ENCODE measurements at places on chromosomes 13 and 19. TPM values are rescaled to one million over a fixed set of nuclear protein-coding genes. Genes with fewer than 3 reads are reported as not detected.

Gene KCNC3
- 17.6 TPM for total RNA-seq

Gene LRRC8E
- not detected for total RNA-seq

Gene ACP7
- total RNA-seq = not detected

Gene ZNF581
- 26.6 TPM for total RNA-seq

Gene KLK10
- total RNA-seq = not detected

Gene HRC
- not detected for total RNA-seq

Gene PRR20E
- total RNA-seq = not detected

Gene VSTM2B
- total RNA-seq = not detected

Gene ONECUT3
- not detected for total RNA-seq

Gene DLL3
- total RNA-seq = 1.6 TPM

Gene LGALS14
- total RNA-seq = not detected

Gene RGL3
- total RNA-seq = not detected

- no peak for DNase-seq
Observed at GRCh38 chr13:45292176-45292575, 48.8 kb downstream of the TPT1 start.

- DNase-seq = no peak
Observed at GRCh38 chr13:108483981-108484380, 145.4 kb upstream of the MYO16 start.

GRCh38 chr19:10152100-10152499, 32.4 kb upstream of the EIF3G start:
- DNase-seq = no peak

- no peak for DNase-seq
Observed at GRCh38 chr13:113731192-113732175, 27.5 kb upstream of the TMEM255B start.

GRCh38 chr13:25249001-25249543, 38.2 kb downstream of the MTMR6 start:
- no peak for DNase-seq

- no peak for DNase-seq
Observed at GRCh38 chr13:59492030-59492636, 671.6 kb downstream of the DIAPH3 start.

- no peak for DNase-seq
Observed at GRCh38 chr19:45049073-45049736, 10.4 kb downstream of the CLASRP start.

DNA sequence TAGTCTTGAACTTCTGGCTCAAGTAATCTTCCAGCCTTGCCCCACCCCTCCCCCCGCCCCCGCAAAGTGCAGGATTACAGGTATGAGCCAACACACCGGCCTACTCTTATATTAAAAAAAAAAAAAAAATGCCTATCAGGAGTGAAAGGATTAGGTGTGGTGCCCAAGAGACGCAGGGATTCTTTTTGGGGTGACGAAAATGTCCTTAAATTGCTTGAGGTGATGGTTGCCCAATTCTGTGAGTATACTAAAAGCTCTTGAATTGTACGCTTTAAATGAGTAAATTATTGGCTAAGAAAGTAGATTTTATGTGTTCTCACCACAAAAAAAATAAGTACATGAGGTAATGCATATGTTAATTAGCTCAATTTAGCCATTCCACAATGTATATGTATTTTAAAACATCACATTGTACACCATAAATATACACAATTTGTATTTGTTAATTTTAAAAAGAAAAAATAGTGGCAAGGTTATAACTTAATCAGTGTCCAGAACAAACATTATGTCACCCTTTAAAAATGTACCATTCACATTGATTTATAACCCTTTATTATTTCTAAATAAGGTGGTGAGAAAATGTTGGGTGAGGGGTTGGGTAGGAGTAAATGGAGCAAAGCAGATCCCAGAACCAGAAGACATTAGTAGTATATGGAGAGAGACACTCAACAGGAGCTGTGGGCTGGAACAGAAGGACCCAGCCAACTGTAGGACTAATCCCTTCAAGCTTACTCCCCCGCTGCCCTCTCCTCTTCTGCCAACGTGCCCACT, 3.9 kb downstream of the IGSF23 start:
- no peak for DNase-seq

DNA sequence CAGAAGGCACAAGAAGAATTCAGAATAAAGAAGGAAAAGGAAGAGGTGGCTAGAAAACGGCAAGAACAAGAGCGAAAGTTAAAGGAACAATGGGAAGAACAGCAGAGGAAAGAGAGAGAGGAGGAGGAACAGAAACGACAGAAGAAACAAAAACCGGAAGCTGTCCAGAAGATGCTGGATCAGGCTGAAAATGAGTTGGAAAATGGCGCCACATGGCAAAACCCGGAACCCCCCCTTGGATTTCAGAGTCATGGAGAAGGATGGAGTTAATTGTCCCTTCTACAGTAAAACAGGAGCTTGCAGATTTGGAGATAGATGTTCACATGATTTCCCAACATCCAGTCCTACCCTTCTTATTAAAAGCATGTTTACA, 6.7 kb downstream of the CD209 start:
- no peak for DNase-seq

DNA sequence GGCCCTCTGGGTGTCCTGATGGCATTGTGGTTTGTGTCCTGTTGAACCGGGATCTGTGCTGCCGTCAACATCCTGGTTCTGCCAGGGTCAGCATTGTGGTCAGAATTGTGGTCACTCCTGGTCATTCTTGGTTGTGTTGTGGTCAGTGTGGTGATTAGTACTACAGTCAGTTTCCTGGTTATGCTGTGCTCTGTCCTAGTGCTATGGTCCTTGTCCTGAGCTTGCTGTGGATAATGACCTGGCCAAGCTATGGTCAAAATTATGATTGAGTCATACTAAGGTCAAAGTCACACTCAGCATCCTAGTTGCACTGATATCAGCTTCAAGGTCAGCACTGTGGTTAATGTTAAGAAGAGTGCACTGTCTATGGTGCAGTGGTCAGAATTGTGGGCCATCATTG, 4.5 kb upstream of the OLFM2 start:
- no peak for DNase-seq

DNA sequence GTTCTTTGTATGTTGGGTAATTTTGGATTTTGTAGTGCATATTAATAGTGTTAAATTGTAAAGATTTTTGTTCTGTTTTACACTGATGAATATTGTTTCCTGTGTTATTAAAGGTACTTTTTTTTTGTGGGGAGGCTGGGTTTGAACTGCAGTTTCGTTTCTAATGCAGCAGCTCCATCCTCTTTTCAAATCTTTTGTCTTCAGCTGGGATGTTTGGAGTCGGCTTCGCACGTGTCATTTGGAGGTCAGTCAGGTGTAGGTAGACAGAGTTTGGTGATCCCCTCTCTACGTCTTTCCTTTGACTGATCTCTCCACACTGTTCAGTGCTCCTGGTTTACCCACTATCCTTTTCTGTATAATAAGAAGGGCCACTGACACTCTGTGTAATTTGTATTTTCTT, 30.3 kb downstream of the TDRD3 start:
- DNase-seq = no peak

DNA sequence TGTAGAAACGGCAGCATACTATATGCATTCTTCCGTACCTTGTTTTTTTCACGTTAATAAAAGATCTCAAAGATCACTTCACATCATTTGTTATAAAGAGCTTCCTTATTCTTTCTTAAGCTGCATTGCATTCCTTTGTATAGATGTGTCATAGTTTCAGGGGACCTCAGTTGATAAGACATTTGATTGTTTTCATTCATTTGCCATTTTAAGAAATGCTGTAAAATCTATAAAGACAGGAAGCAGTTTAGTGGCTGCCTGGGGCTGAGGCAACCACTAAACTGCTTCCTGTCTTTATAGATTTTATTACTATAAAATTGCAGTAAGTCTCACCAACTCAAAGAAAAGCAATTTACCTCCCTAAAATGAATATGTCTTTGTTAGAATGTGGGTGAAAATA, 59.4 kb downstream of the ZDHHC20 start:
- DNase-seq = no peak

DNA sequence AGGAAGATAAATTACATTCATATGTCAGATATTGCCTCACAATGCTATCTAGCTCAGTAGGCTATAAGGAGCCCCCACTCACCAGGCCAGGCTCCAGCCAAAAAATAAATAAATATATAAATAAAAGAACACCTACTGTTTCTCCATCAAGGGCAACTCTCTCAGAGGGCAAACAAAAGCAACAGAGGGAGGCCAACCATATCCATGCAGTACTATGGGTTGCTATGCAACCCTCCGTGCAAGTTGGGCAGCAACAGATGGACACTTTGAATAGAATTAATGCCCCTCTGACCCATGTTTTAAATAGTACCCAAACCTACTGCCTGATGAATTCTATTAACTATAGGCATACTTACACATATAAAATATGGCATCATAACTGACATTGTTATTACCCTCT, 279.8 kb upstream of the EDNRB start:
- DNase-seq = no peak
